ENCODE measurements at places on chromosomes 4 and X.
A peak's percentile ranks its signal among the peaks of the same experiment; 100 is the strongest.

GRCh38 chr4:19130866-19131265, 1109.3 kb upstream of the LCORL start:
- DNase-seq = peak; percentile 88

DNA sequence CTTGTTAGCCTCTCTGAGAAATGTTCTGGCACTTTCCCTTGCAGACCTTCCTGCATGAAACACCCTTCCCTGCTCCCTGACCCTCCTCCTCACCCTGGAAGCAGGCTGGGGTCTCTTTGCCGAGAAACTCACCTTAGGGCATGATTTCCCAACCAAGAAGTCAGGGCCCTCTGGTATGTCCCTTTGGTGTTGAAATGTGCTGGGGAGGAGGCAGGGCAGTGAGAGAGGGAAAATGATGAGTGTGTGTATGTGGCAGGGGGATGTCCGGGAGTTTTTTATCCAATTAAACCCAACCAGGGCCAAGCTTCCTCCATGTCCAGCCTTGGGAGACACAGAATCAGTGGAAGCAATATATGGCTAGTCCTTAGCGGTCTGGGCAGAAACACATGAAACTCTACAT, 5.1 kb downstream of the ELF4 start:
- DNase-seq = peak; percentile 62

GRCh38 chr4:169098054-169098497, 88.0 kb upstream of the CBR4 start:
- DNase-seq = no peak

DNA sequence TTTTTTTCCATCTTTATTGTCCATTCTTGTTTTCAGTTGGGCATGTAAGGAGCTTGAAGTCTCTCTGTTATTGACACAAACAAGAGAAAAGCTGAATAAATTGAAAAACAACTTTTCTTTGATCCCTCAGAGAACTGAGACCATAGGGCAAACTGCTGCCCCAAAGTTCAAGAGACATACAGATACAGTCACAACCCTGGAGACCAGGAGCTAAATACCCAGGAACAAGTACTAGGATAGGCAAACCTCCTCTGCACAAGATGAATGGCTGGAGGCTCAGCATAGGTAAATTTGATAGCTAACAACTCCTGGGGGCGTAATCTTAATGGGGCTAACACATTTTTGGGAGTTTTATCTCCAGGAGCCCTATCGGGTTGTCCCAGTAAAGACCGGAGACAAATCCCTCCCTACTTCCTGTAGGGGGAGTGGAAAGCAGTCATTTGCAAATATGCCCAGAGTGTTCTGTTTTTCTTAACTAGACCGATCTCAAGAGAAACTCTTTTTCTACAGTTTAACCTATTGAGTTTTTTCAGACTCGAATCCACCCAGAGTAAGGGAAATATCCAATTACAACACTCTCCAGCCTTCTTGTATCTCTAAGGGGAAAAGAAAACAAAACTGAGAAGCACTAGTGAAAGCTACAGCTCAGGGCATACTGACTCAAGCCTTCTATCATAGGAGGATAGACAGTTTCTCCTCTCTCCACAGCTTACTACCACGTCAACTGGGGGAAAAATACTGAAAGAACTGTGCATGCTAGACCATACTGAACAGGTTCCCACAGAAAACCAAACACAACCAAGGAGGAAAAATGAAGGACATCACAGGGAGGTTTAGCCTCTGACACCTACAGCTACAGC, 23.1 kb downstream of the MAGEA8 start:
- peak; percentile 3 for DNase-seq

DNA sequence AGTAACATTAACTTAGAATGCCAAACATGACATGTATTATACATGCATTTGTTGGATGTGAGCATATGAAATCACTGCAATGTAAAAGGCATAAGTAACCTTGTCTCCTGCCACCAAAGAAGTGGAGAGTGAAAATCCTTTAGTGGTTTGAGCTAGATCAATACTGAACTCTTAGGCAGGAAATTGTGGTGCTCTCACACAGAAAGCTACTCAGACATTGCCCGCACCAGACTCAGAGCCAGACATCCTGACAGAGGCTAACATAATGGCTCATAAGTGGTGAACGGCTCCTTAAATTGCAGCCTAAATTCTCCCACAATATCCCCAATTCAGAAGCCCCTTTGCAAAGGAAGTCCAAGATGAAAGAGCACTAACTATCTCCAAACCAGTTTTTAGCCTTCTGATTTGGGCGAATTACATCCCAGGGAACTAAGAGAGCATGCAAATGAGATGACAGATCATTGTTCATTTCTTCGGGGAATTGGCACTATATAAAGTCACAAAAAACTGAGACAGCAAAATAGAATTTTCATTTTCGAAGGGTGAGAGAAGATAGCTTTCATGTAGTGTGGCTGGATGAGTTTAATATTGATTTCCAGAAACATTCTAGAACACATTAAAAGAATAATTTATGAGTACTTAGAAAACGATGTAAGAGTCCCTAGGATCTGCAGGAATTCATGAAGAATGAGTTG, 233.6 kb upstream of the RPS6KA3 start:
- no peak for DNase-seq

DNA sequence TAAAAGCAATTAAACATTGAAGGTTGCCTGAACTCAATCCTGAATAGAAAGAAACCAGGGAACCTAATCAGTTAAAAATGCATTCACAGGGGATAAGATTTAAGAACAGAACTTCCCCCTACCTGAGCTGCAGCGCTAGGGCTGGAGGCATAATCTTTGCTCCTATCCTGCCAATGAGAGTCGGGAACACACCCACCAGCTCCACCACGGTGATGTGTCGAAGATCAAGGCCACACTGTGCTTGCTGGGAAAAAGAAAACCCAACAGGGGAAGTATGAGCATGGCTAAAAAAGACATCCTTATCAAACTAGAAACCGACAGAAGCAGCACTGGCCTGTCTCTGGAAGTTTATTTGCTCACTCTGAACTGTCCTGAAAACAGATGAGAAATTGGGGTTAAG, 66.3 kb downstream of the SRPX start:
- no peak for DNase-seq

DNA sequence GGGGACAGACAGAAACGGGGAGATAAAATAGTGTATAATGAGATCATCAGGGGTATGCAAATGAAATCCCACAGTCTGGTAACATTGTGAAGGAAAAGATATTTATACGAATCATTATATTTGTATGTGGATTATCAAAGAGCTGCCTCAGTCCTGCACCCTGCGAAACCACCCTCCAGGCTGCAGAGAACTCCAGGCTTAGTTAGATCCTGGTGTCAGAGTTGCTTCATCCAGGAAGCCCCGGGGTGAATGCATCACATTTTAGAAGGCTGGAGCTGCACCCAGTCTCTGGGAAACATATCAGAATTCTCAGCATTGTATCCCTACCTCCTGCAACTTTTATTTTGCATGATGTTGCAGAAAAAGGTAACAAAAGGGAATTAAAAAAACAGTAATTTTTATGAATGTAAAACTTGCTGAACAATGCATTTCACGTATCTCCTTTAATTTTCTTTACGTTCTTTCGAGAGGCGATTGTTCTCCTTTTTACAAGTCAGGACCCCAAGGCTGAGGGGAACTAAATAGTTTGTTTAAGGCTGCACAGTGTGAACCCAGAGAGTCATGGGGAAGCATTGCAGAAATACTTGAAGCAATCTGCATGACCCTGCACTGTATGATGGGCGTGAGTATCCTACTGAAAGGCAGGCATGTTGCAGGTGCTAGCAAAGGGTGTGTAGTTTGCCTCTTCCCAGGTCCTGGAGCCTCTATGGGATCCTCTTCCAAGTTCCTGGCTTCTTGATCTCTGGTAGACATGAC, 299.5 kb upstream of the CLNK start:
- DNase-seq = no peak

DNA sequence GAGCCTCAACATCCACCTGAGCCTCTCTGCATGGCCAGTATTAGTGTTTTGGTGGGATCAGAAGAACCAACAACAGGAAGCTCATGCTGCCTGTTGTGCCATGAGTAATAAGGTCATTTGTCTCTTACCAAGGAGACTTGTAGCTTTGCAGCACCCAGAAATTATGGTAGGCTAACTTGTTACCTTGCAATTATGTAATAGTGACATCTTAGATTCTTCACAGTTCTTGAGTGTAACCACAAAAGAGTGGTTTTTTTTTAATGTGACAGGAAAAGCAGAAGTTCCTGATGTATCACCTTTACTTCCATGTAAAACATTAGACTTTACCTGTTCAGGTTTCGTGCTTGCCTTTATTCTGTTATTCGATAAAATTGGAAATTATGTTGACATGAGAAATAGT, 263.9 kb upstream of the CXXC4 start:
- no peak for DNase-seq

- peak; percentile 34 for DNase-seq
These were observed 165.8 kb downstream of the GASK1B start for GRCh38 chr4:158006990-158007389.

DNA sequence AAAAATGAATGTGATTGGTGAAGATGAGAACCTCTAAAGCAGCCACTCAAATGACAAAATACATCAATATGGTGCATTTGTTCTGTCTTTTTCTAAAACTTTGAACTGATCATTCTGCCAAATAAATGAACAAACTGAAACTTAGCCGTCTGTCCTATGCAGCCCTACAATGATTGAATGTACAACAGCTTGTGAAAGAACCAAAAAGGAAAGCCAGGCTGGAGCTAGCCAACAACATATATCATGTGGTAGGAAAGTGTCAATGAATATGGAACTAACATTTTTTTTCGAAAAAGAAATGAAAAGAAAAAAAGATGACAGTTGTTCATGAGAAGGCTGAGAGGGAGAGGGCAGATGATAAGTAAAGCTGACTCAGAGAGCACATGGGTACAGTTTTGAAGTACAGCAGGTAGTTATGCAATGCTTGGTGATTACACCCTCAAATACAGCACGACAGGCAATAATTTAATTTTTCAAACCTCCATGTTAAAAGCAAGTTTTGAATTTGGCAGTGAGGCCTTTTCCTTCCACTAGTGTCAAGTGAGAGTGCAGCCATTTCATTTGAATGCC, 21.2 kb upstream of the SLC7A11 start:
- peak; percentile 93 for DNase-seq

DNA sequence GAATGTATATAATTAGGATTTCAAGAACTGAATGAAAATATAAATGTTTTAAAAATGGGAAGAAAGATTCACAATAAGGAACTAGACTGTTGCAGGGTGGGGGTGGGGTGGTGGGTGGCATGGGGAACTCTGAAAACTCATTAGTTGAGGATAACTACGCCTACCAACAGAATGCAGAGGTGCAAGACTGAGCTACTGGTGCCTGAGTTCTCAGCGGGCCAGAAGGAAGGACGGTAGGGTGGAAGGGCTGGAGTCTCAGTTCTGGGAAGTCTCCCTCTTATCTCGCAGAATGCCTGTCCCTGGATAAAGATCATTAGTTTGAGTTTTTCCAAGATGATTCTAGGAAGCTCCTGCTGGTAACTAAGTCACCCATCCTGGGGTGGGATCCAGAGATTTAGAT, 1.3 kb upstream of the SOD3 start:
- DNase-seq = no peak

DNA sequence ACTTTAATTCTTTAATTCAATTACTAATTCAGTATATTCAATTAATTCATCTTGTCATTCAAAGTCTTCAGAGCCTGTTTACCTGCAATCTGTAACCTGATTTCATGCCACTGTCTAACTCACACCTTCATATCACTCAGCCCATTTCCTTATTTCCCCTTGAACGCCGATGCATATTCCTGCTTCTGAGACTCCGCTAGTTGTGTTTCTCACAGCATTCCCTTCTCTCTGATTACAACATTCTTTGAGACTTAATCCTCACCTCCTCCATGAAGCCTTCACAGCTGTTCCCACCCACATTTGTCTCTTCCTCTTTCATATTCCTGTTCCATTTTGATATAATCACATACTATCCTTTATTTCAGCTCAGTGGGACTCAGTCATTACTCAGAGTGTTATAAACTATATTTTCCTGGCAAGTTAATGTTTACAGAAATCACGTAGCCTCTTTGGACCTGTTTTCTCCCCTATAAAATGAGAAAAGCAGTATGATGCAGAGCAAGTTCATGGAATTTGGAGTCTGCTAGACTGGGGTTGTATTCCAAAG, 69.0 kb downstream of the MAP9 start:
- no peak for DNase-seq

- DNase-seq = no peak
These were observed 56.8 kb downstream of the TSPAN7 start for GRCh38 chrX:38618180-38618579.

GRCh38 chr4:38283724-38284123, 323.5 kb downstream of the PTTG2 start:
- DNase-seq = no peak

DNA sequence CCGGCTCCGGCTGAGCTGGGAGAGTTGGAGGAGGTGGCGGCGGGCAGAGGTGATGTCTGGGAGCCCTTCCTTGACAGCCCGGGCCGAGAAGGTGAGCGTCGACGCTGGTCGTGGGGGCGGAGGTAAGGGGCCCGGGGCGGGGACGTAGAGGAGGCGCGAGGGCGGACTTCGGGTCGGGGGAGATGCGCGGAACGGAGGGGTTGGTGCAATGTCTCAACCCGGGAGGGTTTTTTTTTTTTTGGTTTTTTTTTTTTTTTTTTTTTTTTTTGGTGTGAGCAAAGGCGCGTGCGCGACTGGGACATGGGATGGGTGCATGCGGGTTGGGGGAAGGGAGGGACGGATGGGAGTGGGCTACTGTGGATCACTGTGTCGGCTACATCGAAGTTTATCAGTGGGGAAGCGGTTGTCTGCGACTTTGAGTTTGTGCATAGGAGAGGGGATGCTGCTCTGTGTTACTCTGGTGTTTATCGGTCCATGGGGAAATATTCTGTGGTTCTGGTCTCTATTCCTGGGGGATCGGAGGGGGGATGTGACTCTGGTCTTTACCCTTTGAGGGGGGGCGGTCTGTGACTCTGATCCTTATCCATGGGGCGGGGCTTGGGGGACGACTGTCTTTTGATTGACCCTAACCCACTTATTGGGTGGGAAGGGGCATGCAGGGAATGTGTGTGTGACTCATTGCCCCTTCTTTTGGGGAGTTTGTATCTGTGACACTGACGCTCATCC, 537 bp downstream of the RBM10 start:
- DNase-seq = no peak

DNA sequence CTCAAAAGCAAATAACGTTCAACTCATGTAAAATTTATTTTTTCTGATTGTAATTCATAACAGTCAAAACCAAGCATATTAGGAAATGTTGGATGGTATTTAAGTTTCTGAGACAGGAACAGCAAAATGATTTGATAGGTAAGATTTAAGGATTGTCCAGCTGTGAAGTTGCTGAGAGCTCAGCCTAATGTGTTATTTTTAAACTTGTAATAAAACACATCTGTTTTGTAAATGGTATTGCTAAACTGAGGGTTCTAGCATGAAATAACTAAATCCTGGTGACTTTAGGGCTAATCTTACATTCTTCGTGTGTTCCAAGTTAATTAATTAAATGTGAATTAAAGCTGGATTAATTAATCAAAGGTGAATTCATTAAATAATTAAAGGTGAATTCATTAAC, 13.3 kb downstream of the TLR10 start:
- DNase-seq = no peak
